ENCODE measurements at places on chromosomes 2 and 18.

- DNase-seq = peak; percentile 30
These were observed 797 bp downstream of the CTIF start for GRCh38 chr18:48539406-48540250.

- no peak for DNase-seq
These were observed 154.9 kb upstream of the KYNU start for GRCh38 chr2:142722569-142722968.

DNA sequence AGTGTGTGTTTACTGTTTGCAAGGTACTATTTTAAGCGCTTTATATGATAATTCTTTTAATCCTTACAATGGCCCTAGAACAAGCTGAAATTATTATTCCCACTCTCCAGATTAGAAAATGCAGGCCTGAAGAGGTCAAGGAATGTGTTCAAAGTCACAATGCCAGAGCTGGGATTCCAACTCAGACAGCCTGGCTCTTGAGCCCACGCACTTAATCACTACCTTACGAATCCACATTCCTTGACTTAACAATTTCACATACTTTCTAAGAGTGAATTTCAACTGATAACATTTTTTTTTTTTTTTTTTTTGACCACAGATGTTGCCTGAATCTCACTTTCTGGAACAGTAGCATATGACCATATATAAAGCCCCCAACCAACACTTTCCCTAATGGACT is 400.3 kb downstream of the NCKAP5 start:
- DNase-seq = no peak

GRCh38 chr18:41501848-41502247 is 453.2 kb upstream of the PIK3C3 start:
- DNase-seq = no peak

GRCh38 chr2:68234405-68234804 is 17.9 kb downstream of the PPP3R1 start:
- DNase-seq = no peak

DNA sequence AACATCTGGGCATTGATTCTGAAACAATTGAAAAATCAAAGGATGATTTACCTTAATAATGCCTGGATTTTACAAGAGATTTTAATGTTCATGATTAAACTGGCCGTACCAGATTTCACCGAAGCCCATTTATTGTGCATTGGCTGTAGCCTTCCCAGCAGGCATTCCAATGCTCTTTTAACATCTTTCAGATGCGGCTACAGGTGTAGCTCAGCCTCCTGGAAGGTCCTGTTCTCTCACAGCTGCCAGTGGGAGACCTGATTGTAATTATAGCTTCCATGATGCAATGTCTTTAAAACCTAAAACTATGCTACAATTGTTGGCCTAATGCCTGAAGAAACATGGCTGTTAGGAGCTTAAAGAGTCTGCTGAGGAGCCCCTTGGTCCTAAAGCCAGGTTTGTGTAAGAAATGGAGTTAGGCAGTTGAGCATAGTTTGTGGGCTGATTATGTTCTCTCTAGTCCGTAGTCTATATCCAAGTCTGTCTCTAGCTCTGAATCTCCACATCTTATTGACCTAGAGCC is 147.4 kb downstream of the CERS6 start:
- no peak for DNase-seq

GRCh38 chr2:217330647-217331046 is 470.8 kb upstream of the TNP1 start:
- DNase-seq = no peak

GRCh38 chr2:156181208-156181607 is 151.3 kb downstream of the NR4A2 start:
- DNase-seq = no peak

- DNase-seq = no peak
These were observed 71.2 kb downstream of the MBP start for GRCh38 chr18:77061281-77061945.

DNA sequence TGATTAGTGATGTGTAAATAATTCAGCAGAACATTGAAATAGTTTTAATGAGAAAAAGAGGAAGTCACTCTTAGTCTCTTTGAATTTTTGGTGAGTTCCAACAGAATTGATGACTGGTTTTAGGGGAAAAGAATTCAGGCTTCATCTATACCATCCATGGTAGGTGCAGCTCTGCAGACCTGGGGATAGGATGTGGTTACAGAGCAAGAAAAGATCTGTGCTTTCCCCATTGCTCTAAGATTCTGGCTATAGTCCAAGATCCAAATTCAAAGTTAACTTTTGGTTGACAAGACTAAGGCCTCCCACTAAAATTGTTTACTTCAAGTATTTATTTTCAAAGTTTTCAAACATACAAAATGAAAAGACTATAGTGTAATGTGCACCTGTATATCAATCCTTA is 3.6 kb downstream of the UGT1A10 start:
- no peak for DNase-seq

GRCh38 chr18:50806208-50806616 is 13.6 kb downstream of the MRO start:
- DNase-seq = no peak

DNA sequence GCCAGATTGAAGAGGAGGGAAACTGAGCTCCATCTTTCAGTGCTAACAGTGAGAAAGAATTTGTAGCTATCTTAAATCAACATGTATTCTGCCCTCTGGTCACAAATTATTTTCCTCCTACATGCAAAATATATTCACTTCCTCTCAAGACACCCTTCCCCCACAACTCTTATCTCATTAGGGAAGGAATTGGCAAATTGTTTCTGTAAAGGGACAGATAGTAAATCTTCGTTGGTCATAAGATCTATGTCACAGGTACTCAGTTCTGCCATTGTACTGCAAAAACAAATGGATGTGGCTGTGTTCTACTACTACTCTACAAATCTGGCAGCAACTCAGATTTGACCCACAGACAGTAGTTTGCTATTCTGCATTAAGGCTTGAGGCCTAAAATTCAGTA is 53.0 kb upstream of the CYP20A1 start:
- no peak for DNase-seq

GRCh38 chr2:67997528-67997900 is 65.3 kb downstream of the C1D start:
- DNase-seq = no peak

- no peak for DNase-seq
These were observed 19.9 kb upstream of the SLC9A2 start for GRCh38 chr2:102599486-102599885.

DNA sequence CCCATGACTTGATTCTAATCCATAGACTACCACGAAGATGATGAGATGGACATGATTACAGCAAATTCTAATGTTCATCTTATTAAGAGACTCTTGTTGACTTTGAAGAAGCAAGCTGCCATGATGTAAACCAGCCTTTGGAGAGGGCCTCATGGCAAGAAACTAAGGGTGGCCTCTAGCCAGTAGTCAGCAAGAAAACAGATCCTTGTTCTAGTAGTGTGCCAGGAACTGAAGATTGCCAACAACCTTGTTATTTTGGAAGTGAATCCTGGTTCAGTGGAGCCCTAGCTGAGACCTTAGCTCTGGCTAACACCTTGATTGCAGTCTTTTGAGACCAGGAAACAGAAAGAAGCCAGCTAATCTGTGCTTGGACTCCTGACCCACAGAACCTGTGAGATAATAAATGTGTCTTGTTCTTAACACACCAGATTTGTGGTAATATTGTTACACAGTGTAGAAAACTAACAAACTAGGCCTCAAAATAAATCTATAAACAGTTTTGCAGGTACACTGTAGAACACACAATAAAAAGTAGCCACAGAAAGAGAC is 10.0 kb downstream of the PHOSPHO2 start:
- DNase-seq = no peak

GRCh38 chr2:70906439-70907005 is 29.2 kb upstream of the ATP6V1B1 start:
- no peak for DNase-seq

DNA sequence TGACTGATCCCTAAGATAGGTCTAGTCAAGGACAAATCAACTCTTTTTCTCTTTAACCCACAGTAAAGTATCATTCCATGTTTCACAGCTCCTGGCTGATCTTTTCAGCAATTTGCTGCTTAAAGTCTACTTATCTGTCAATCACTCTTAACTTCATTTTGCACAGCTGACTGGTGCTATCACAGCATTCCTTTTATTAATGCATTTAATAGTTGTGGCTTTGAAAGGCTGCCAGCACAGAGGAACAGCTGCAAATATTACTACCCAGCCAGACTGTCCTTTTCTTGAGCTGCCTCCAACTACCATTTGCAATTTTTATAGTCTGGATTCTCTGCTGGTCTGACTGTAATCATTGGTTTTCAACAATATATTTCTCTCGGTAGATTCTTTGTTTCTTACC is 303.5 kb downstream of the STK39 start:
- no peak for DNase-seq

- no peak for DNase-seq
These were observed 18.3 kb downstream of the ASXL3 start for GRCh38 chr18:33596178-33596854.

DNA sequence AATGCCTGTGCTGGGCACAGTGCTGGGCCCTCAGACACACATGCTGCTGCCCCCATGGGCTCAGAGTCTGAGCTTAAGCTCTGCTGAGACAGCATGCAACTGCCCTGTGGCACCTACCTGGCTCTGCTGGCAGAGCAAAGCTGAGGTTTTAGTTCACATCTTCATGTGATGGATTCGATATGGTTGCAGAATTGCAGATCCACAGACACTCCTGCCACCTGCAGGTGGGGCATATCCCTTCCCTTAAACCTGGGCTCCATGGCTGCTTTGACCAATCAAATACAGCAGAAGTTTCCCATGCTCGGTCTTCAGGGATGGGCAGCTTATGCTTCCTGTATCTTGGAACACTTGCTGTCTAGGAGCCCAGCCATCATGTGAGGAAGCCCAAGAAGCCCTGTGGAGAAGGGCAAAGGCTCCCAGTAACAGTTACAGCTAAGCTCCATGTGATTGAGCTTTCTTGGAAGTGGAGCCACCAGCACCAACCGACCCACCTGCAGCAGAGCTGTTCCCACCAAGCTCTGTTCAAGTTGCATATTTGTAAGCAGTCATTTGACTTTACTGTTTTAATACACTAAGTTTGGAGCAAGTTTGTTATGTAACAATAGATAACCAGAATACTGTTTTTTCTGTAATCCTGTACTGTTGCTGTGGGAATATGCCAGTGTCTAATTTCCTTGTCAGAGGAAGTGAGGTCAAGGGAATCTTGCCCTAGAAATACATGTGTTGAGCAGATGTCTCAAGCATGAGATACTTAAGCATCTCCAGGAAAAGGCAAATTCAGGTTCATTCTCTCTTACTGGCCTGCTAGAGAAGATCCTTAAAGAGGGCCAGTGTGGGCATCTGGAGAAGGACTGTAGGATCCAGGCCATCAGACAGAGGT is 79.3 kb downstream of the SH3RF3 start:
- no peak for DNase-seq

GRCh38 chr2:120927265-120927628 is 191.6 kb downstream of the GLI2 start:
- no peak for DNase-seq

DNA sequence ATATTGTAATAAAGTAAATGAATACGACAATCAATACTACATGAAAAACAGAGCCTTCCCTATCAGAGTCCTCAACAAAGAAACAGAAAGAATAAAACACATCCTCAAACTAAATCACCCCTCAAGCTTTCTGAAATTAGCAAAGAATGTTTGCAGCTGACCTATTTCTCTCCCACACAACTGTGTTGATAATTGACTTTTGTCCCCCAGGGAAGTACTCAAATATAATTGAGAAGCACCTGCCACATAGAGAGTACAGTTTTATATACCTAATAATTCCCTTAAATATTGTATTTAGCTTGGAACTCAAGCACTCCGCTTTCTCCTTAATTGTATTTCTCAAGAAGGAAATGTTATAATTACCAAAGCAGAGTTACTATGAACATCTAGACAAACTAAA is 12.6 kb downstream of the CACNB4 start:
- DNase-seq = no peak

DNA sequence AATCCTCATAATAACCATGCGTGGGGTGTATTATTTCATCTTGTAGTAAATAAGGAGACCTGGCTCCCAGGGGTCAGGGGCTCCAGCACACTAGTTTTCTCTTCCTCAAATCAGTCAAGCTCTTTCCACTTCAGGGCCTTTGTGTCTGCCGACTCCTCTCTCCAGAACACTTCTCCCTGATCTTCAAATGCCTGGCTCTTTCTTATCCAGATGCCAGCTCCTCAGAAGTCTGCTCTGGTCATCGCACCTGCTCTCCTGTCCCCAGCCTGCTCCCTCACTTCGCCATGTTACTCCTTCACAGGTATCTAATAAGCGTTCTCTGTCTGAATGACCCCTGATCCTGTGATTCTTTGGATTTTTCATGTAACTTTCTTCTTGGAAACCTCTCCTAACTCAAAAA is 62.0 kb downstream of the GYPC start:
- no peak for DNase-seq

GRCh38 chr18:8455661-8456614 is 153.3 kb upstream of the RAB12 start:
- DNase-seq = no peak

- no peak for DNase-seq
These were observed 10.6 kb upstream of the NEMP2 start for GRCh38 chr2:190545093-190545492.

GRCh38 chr2:43327119-43327518 is 100.7 kb upstream of the ZFP36L2 start:
- no peak for DNase-seq

DNA sequence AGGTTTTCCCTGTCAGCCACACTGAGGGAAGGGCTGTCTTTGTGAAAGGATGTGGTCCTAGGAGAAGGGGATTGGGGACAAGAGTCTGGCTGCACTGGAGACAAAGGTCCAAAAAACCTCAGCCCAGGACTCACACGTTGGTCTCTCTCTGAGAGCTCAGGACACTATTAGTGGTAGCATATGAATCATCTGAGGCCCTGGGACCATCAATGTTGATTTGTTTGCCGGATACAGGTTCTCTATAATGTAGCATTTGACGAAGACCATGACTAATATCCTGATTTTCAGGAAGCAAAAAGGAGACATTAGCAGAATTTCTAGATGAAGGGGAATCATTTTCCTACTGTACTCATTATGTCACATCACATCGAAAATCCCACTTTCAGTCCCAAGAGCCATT is 22.2 kb upstream of the DNAH6 start:
- DNase-seq = no peak

DNA sequence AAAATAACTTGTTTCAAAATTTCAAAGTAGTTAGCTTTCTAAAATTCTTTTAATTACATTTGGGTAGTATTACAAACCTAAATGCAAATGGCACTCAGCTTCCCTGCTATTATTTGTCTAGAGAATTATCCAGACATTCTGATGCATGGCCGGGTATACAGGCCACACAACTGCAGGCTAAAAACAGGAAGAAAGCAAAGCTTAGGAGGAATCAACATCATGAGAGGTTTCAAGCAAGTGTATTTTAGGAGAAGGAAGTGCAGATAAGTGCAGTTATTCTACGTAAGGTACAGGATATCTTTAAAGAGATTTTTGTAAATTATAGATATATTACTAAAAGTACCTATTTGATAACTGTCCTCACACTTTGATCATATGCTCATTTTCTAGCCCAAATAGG is 46.8 kb upstream of the RNU4ATAC start:
- DNase-seq = no peak

- DNase-seq = no peak
These were observed 16.8 kb downstream of the HDLBP start for GRCh38 chr2:241298673-241299072.

All from activated naive CD4-positive, alpha-beta T cell treated with Interleukin-2 at 50 U/mL for 16 hours (primary cell).